Smooth muscle cell of the pulmonary artery (primary cell): ENCODE measurements at places on chromosomes 2 and 18. TPM values are rescaled to one million over a fixed set of nuclear protein-coding genes. Genes with fewer than 3 reads are reported as not detected.

Gene OBSL1
- total RNA-seq = 57.9 and 64.4 TPM in 2 replicates

Gene CFC1B
- not detected in 2 replicates for total RNA-seq

Gene MERTK
- total RNA-seq = 0.69 and 0.91 TPM in 2 replicates

Gene FSHR
- not detected in 2 replicates for total RNA-seq

Gene SH3RF3
- 7.8 and 10.8 TPM in 2 replicates for total RNA-seq

Gene METAP1D
- 7.1 and 7.3 TPM in 2 replicates for total RNA-seq

Gene GKN2
- total RNA-seq = not detected in 2 replicates
